A549 (cell line): ENCODE measurements at places on chromosomes 2 and 18.

DNA sequence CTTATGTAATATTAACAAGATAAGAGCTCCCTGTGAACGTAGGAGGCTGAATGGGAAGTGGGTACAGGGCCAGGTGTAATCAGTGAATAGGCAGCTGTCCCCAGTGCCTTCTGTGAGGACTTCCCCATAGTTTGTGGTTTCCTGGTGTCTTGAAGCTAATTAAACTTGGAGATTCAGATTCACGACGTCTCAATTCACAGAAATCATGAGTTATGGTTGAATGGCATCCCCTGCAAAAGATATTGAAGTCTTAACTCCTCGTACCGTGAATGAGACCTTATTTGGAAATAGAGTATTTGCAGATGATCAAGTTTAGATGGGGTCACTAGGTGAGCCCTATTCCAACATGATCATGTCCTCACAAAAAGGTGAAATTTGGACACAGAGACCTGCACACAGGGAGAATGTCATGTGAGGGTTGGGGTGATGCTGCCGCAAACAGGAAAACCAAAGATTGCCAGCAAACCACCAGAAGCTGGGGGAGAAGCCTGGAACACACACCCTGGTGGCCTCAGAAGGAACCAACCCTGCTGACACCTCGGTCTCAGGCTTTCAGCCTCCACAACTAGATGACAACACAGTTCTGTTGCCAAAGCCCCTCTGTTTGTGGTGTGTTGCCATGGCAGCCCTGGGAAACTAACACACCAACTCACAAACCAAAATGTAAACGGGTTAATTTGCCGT, 13.2 kb downstream of the ARL4C start:
- DNase-seq: no peak

DNA sequence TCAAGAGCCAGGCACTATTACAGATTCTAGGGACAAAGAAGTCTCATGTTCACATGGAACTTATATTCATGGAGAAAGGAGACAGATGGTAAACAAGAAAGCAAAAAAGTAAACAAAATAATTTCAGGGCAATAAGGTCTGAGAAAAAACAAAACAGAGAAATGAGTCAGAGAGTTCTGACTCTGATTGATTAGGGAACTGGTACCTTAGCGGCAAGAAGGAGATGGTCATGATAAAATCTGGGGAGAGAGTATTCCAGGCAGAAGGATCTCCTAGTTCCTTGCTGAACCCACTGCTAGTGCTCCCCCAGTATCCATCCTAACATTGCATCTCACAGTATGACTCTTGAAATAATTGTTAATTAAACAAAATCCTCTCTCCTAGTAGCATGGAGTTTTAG, 161.8 kb upstream of the KLF7 start:
- no peak for DNase-seq

- DNase-seq: no peak
These were observed 240.6 kb upstream of the NT5C1B start for GRCh38 chr2:18829976-18830375.

- no peak for DNase-seq
These were observed 332.9 kb upstream of the NT5C1B start for GRCh38 chr2:18922276-18922675.

GRCh38 chr2:15731889-15732271, 140.2 kb downstream of the DDX1 start:
- no peak for DNase-seq

DNA sequence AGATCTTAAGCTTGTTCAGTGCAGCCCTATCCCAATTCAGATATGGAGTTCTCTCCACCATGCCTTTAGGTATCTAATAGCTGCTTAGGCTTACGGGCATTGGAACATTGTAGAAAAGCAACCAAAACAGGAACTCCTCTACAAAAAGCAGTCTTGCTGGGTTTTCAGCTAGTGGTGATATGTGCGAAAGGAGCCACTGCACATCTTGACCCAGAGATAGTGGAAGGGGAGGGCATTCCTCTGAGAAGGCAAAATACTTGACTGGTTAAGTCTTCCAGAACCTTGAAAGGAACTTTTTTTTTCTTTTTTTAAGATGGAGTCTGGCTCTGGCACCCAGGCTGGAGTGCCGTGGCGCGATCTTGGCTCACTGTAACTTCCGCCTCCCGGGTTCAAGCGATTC, 2.6 kb upstream of the TNFAIP6 start:
- DNase-seq: no peak

GRCh38 chr2:7592618-7593140, 675.5 kb downstream of the RNF144A start:
- DNase-seq: no peak

DNA sequence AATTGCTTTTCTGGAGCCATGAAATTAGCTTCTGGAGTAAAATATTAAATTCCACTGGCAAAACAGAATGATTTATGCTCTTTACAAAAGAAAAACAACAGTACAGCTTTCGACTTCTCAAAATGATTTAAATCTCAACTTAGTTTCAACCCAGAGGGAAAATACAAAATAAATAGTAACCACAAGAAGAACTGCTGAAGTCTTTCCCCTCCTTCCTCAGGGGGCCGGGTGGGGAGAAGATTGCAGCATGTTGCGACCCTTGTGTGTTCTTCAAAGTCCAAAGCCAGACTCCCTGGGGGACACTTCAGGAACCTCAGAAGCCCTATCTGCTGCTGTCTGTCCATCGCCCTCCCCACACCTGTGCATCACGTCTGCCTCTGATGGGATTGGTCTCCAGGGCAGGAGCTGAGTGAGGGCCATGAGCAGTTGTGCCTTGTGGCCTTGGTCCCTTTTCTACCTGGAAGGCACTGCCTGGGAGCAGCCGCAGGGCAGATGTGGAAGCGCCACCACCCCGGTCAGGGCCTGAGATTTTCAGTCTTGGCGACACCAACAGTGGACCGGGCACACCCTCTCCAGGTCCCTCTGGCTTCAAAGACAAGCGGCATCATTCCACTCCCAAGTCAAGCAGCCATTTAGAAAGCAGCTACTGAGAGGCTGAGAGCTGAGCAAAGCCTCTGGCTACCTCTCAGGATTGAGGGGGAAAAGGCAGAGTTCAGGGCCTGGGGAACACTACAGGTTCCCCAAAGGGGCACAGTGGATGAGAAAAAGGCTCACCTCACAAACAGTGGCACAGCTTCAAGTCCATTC, 210.1 kb upstream of the RAB6C start:
- no peak for DNase-seq

- no peak for DNase-seq
These were observed 196.0 kb downstream of the FHOD3 start for GRCh38 chr18:36493349-36494159.

DNA sequence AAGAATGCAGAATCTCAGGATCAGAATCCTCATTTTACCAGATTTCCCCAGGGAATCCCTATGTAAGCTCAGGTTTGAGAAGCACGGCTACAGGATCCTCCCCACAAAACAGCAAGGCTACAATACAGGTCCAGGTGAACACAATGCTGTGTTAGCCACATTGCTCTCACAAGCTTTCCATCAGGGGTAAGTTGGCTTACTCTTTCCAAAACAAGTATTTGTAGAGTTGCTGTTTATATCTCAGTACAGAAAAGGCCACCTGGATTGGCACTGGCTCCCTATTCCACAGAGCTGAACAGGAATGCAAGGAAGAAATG, 11.0 kb downstream of the SPRED2 start:
- DNase-seq: no peak

DNA sequence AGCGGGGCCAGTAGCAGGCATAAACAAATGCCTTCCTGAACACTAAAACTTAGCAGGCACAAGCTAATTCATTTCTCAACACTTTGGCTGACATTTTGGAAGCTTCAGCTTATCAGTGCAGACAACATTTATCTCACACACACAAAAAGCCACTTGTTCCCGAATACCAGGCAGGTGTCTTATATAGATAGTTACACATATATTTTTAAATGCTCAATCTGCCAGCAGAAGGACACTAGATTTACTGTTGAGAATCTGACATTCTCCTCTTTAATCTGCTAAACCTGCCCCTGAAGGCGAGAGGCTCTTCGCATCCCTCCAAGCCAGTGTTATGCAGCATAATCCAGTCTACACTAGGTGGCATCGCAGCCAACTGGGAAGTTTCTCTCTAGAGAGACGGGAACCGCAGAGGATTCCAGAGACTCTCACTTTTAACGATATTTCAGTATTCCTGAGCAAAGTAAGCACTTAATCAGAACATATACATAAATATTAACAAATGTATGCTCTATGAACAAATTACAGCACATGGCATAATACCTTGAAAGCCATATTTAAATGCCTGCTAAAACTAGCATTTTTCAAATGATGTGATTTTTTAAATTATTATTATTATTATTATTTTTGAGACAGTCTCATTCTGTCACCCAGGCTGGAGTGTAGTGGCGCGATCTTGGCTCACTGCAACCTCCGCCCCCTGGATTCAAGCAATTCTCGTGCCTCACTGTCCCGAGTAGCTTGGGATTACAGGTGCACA, 90.2 kb upstream of the SCG2 start:
- DNase-seq: peak; percentile 58

DNA sequence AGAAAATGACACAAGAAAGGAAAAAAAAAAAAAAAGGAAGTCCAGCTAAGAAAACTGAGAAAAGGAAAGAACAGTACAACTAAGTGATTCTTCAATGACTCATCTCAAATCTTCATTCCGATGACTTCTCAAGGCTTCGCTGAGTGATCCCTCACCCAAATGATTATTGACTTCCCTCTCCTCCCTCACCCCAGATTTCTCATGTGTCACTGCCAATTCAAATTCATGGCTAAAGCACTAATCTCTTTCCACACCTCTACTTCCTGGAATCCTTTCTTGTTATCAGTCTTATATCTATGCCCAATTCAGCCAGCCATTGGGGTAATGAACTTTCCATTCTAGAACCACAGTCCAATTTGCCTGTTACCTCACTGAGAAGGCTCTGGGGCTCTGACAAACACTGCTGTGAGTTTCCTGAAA, 7.2 kb upstream of the ABCB11 start:
- peak; percentile 10 for DNase-seq

DNA sequence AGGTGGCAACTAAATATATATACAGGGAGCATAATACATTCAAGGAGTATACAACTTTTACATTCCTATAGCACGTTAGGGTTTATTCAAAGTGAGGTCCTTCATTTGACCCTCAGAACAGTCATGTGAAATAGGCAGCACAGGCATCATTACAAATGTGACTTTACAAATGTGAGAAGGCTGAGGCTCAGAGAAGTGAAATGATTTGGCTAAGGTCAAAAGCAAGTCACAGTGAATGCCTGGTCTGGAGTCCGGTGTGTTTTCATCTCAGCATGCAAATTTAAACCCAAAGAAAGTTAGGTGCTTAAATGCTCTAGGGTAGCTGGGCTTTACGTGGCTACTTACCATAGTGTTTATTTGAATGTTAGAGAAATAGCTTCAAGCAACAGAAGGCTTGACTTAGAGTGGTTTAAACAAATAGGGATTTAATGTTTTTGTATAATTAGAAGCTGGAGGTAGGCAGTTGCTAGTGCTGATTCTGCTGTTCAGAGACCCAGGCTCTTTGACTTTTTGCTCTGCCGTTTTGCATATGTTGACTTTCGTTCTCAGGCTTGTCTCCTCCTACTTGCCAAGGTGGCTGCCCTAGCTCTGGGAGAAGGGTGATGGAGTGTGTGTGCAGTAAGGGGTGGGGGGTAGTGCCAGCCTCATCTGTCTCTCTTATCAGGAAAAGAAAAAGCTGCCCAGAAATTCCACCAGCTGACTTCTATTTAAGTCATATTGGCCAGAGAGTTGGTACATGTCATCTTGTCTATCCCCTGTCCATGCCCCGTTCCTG, 89.2 kb downstream of the PLCL1 start:
- DNase-seq: no peak

- DNase-seq: no peak
These were observed 662 bp downstream of the ACVR2A start for GRCh38 chr2:147845411-147845971.
